ENCODE measurements at places on chromosomes 1 and 21.

DNA sequence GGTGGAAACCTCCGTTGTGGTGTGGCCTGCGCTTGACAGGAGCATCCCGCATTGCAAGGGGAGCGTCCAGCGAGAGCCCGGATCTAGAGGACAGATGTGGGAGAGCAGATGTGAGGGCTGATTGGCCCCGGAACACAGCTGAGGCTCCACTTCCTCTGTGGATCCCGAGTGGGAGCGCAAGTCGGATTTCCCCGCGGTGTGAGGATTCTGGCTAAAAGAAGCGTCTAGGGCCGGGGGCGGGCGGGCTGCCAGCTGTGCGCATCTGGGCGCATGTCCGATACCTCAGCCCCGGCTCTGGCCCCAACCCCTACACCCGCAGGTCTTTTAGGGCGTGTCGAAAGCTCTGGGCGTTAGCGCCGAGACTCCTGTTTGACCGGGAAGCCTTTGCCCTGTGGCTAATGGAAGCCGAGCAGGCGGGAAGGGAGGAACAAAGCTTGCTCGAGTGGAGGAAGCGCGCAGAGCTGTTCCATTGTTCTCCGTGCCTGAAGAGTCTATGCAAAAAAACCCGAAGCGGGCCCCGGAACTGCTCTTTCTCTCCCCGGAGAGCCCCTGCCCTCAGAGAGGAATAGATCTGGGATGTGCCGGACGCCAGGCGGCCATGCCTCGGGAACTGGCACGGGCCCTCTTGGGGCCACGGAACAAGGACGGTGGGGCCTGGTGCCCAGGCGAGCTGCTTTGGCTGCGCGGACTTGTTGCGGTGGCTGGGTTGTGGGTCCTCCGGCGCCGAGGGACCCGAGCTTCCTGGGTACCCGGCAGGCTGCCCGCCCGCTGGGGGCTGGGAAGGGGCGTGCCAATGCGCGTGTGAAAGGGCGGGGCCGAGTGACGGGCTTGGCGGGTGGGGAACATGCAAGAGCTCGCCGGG is 111.1 kb downstream of the NAV1 start:
- DNase-seq, result no peak

DNA sequence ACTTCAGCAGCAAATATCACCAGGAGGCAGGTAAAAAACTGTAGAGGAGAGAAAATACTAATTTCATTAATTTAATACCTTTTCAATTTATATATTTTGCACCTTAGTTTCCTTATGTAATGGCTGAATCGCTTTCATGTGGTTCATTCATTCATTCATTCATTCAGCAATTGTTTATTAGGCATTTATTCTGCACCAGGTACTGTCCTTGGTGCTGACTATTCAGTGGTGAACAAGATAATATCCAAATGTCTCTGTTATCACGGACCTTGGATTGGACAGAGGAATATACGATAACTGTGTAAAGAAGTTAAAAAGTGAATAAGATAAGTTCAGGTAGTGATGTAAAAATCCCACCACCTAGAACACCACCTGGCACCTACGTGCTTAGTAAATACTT is 28.8 kb downstream of the TSPAN2 start:
- no peak for DNase-seq

DNA sequence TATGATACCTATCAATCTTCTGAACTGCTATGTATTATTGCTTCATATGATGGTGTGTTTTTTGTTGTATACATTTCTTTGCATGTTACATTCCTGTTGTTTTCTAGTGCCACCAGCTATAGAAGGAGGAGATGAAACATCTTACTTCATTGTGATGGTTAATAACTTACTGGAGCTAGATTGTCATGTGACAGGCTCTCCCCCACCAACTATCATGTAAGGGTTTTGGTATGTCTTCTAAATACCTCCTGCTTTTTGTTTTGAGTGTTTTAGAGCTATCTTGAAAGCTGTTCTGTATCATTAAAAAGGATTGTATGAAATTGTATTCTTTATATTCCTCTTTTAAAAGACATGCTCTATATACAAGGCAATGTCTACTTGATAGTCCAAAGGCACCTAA is 282.7 kb downstream of the HMCN1 start:
- no peak for DNase-seq

GRCh38 chr1:72362538-72362937 is 80.2 kb upstream of the NEGR1 start:
- no peak for DNase-seq

- DNase-seq, result no peak
Observed at GRCh38 chr1:68000191-68000590, 50.2 kb downstream of the DIRAS3 start.

DNA sequence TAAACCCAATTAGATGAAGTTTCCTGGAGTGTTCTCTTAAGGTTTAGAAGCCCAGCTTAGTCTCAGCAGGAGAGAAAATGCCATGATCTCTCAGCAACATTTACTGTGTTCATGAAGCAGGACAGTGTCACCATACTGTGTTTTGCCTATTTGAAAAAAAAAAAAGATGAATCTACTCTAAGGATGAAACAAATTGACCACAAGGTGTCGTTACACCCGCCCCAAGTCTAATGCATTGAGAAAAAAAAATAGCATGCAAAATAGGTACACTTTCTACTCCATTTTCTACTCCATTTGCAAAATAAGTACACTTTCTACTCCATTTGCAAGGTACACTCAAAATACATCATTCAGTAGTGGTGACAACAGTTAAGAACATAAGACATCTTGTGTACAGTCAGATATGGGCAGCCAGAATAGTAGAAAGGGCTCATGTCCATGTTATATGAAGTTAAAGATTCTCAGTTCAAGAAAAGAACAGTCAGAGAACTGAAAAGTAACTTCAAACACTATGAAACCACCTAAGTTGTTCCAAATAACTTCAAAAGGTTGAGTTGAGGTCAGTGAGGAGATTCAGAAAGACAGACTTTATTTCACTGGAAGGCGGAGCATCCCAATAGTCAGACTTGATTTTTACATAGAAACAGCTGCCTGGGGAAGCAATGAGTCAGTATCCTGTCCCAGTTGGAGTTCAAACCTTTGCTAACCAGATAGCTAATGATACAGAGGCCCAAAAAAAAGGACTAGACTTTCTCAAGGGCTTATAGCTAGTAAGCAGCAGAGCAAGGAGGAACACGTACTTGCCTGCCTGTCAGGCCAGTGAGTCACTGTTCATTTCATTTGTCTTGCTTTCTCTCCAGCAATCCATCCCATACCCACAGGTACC is 13.3 kb downstream of the PLPPR5 start:
- no peak for DNase-seq

DNA sequence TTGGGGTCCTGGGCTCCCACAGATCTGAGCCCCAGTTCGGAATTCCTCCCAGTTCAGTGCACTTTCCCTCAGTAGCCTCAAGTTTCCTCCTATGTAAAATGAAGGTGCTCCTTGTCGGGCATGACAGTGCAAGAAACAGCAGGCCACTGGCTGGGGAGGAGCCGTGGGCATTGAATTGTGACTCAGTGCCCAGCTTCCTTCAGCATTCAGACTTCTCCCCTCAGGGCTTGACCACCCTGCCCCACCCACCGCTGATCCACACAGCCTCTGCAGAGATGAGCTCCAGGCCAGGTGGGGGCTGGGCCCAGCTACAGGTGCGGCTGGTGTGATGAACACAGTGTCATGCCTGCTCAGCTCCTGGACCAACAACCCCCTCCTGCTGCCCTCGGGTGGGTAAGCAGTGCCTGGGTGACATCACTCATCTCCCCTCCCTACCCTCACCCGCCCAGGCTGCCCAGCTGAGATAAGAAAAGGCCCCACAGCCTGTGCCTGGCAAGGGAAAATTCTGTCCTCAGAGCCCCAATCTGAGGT is 4.9 kb downstream of the MOB3C start:
- DNase-seq, result no peak

GRCh38 chr1:235882816-235883215 is 16.1 kb upstream of the LYST start:
- no peak for DNase-seq

DNA sequence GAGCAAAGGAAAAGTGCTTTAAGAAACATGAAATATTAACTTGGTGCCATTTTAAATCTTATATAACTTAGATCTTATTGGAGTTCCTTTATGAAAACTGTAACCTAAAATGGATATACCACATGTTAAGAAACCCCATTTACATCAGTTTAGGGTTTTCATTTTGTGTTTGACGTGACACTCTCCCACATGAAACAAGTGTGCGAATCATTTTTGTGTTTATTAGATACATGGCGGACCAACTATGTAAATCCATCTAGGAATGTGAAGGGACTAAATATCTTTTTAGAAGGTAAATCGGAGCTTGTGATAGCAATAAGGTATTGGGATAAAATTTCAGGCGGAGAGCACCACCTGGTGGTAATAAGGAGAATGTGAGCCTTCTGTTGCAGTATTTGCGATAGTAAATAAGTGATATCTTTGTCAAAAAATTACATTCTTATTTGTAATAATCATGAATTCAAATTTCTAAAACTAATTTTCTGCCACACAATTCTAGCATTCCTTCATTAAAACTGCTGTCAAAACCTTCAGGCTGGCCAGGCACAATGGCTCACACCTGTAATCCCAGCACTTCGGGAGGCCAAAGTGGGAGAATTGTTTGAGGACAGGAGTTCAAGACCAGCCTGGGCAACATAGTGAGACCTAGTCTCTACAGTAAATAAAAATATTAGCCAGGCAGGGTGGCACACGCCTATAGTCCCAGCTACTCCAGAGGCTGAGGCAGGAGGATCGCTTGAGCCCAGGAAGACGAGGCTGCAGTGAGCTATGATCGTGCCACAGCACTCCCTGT is 31.3 kb downstream of the SMAP2 start:
- DNase-seq, result peak; percentile 63

GRCh38 chr1:169585181-169585580 is 1.1 kb downstream of the F5 start:
- no peak for DNase-seq

GRCh38 chr1:229229721-229230139 is 41.2 kb upstream of the RAB4A start:
- DNase-seq, result no peak

DNA sequence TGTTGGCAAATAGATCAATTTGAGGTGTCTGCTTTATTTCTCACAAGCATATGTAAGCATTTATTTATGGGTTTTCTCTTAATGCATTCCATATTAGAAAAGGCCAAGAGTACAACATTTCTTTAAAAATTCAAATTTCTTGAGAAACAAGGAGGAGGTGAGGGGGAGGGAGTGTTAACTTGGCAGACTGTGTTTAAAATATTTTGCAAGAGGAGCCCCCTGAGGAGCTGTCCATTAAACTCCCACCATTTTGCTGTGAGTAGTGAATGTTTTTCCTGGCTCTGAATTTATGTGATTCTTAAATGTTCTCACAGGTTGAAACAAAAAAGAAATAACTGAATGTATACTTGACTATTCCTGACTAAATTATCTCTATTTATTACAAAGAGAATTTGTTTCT is 363.8 kb downstream of the PTPRC start:
- DNase-seq, result no peak

GRCh38 chr1:100308777-100309176 is 42.8 kb downstream of the RTCA start:
- peak; percentile 79 for DNase-seq

DNA sequence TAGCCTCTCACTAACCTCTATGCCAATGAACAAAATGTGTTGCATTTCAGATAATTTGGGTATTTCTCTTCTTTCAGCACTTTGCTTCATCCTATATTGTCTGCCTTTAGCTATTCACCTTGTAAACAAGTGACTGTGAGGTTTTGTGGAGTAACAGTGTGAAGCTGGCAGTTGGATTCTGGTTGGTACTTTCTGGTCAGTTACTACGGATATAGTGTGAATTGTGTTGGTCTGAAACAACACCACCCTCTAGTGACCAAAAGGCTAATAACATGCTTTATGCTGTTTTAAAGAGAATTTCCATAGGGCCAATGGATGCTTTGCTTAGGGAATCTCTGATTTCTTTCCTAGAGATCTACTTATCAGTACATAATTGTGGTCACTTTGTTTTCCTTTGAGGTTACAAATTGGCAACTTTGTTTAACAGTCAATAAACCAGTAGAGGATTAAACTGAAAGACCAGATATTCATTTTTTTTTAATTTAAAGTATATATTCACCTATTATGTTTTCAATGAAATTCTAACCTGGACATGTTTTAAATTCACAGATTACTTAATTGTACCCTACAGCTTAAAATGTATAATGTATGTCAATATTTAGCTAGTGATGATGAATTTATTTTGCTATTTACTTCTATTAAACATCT is 2.5 kb upstream of the PTGER3 start:
- peak; percentile 66 for DNase-seq

DNA sequence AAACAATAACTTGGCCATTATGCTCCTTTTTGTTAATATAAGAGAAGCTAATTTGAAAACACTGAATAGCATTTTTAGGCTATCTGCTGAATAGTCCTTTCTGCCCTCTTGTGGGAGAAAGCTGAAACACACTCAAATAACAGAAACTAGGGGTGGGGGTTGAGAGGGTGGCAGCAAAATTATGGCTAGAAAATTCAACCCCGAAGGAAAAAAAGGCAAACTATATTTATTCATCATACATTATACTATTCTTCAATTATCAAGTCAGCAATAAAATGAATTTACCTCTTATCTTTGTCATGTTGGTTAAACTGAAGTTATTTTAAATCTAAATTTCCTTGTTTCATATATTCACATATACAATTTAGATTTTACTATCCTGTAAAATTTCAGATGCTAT is 255.9 kb downstream of the FAF1 start:
- DNase-seq, result peak; percentile 33

DNA sequence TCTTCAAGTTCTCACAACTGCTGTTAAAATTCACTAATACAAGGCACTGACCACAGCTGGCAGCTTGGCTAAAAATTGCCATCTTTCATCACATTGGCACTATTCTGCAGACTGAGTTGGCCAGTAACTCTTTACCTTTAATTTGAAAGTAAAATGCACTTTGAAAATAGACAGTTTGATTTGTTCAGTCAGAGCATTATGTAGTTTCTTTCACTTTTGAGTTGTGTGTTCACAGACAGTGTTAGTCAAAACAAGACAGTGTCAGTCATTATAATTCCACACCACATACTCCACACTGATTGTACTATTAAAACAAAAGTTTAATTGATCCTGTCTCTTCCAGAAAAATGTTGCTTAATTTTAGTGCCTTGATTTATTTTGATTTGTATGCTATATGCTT is 160.7 kb downstream of the SDCCAG8 start:
- peak; percentile 76 for DNase-seq

GRCh38 chr1:35532497-35533223 is 24.5 kb downstream of the KIAA0319L start:
- DNase-seq, result no peak

- DNase-seq, result no peak
Observed at GRCh38 chr1:20587661-20588053, 1.2 kb upstream of the CDA start.

DNA sequence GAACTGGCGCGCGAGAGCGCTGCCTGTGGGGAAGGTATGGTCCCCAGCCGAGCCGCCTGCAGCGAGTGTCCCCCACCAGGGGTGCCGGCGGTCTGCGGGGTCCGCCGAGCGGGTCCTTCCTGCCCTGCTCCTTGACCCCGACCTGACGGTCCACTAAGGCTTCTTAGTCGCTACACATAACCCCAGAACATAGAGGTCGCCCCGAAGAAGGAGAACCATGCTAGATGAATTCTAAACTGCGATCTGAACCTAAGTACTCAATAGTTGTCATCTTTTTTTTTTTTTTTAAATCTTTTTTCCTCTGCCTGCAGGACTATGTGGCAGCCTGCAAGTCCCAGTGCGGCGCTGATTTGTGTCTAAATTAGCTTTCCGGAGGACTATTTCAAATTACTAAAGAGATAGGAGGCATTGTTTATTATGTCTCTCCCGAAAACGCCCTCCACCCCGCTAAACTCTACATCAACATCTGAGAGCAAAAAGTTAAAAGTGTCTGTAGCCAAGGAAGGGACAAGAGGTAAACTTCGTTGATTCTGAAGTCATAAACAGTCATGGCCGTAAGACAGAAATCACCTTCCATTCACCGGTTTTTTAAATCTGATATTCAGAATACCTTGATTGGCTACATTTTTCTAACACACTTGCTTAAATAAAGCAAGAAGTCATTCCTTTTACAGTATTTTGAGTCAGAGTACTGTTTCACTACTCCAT is 476 bp downstream of the AXDND1 start:
- no peak for DNase-seq
